ENCODE measurements at places on chromosomes 7 and 10. TPM values are rescaled to one million over a fixed set of nuclear protein-coding genes. Genes with fewer than 3 reads are reported as not detected.
A peak's percentile ranks its signal among the peaks of the same experiment; 100 is the strongest.

DNA sequence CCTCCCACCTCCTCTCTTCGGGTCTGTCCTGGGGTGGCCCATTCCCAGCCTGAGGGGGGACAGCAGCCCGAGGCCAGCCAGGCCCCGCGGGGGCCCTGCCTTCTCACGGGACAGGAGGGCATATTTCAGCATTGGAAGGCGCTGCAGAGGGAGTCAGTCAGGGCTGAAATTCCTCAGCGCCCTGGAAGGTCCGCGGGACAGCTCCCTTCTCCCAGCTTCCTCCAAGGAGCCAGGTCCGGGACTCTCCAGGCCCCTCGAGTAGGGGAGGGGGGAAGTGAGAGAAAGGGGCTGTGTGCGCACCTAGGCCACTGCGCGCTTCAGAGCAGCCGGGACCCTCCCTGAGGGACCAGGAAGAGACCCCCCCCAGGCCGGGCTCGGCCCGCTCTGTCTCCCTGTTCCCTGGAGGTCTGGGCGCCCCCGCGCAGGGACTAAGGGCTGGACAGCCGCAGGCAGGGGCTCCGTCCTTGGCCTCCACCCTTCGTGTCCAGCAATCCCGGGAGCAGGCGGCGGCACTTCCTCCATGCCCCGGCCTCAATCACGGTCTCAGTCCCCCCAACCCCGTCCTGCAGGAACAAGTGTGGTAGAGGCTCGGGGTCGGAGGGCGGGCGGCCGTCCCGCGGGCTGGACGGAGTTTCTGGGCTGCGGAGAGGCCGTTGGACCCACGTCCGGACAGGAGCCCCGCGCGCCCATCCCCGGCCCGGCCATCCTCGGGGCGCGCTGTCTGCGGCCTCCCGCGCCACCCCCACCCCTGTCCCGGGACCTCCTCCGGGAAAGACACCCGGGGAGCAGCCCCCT, 6.0 kb upstream of the ELFN1 start:
- DNase-seq = no peak

DNA sequence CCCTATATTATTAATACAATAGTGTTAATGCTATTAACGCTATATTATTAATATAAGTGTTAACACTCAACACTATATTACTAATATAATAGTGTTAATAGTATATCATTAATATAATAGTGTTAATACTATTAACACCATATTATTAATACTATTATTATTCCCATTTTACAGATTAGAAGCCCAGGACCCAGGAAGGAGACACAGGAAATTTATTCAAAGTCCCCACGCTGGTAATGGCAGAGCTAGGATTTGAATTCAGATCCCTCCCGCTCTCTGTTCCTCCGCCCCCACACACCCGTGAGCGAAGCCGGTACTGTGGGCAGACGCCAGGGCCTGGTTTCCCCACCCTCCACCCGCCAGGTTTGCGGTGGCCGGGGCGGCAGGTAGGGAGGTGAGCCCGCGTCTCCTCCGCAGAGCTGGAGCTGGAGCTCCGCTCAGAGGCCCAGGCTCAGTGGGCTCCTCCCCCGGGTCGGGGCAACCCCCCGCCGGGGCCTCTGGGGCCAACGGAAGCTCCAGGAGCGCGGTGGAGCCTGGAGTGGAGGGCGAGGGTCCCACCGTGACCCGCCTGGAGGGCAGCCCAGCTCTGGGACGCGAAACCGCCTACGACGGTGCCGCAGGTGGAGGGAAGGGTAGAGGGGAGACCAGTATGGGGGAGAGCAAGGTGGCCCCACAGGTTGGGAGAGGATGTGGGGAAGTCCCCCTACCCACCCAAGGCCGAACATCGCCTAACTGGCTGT, at the start of gene TMEM225B:
Gene TMEM225B, plus strand, starts transcription at position 506 of the 740 bp plus-strand sequence. CDS start 6,122 bp downstream, outside the sequence.
- DNase-seq = peak; percentile 68

The CPA5 gene
- total RNA-seq = 0.31 TPM

DNA sequence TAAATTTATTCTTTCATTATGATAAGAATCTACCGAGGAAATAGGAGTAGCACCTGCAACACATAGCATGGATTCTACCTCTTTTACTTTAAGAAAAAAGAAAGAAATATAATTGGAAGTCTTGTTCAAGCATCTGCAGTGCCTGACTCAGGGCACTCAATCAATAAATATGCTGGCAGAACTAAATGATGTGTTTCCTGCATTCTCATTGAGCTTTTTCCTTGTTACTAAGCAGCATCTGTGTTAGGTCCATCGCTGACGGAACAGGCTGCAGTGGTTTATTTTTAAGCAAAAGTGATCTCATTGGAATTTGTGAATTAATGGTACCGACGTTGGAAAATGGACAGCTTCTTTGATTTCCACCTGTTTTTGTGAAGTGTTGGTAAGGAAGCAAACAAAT, 417.5 kb downstream of the DPP6 start:
- DNase-seq = no peak

DNA sequence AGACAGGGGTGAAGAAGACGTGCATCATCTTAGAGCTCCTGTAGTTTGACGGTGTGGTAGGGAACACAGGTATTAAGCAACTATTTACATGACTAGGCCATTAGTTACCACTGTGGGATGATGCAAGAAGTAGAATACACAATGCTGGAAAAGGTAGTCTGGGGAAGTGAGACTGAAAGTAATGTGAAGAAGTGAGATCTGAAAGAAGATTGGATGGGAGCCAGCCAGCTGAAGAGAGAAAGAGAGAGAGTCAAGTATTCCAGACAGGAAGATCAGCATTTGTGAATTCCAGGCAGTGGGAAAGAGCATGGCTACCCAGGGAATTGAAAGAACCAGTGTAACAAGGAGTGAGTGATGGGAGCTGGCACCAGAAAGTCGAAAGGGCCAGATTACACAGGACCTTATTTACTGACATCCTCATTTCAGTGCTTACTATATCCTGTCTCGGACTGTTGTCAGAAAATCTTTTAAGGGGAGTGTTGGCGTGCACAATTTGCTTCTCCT, 4.0 kb upstream of the CFAP58 start:
- no peak for DNase-seq

The VSTM2A gene
- total RNA-seq = not detected

DNA sequence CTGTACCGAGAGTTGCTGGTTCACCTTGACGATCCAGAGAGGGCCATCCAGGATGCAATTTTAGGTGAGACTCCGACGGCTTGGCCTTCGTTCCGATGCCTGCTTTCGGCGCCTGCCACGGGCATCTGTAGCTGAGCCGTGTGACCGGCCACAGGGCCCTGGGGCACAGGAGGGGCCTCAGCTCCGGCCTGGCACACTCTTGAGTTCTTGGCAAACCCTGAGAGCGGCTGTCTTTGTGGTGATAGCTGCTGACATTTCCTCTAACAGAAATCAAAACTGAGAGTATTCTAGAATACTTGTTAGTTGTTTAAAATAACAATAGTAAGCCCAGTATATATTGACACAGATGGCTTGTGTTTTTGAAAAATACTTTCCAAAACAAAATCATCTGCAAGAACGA, 52.2 kb upstream of the SUN1 start:
- DNase-seq = no peak

The STOX1 gene
- 0.42 TPM for total RNA-seq

Measured in activated CD8-positive, alpha-beta T cell treated with anti-CD3 and anti-CD28 coated beads, Interleukin-2, amount 10 ng/mL, durations not matched to agents 7 days and 5 days (primary cell).